KBM-7 (cell line): ENCODE measurements at places on chromosomes 3 and 15.

- DNase-seq = no peak
Measured at GRCh38 chr3:34842706-34843480, 796.4 kb upstream of the ARPP21 start.

DNA sequence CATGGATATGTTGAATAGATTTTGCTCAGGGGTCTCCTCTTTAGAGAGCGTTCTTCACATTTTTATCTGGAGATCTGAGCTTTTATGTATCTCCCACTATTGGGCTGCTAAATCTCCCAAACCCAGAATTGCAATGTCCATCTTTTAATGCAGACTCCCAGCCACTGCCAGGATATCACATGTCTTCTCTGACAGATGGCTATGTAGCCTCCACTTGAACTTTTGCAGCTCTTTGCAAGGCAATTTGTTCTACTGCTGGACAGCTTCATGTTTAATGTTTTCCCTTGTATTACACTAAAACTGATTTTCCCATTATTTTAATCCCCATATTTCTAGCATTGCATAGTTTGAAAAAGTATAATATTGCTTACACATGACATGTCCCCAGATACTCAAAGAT, 177.2 kb downstream of the LPP start:
- DNase-seq = no peak

DNA sequence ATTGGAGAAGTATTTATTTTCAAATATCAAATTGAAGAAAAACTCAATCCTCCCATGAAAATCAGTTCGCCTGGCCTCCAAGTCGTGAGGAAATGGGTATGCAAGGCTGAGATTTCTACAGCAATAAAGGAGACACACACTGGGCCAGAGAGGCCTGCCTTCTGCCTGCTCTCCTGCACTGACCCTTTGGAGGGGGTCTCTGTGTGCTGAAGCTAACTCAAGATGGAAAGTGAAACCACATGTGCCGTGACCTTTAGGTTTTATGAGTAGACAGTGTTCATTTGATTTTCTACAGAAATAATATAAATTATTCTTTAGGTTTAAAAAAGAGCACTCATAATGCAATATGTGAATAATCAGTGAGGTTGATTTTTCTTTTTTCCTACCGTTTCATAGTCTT, 11.9 kb upstream of the SLC22A13 start:
- no peak for DNase-seq

GRCh38 chr3:65439641-65440284, 599.0 kb downstream of the MAGI1 start:
- peak; percentile 25 for DNase-seq

GRCh38 chr15:53233801-53234200, 443.7 kb upstream of the ONECUT1 start:
- no peak for DNase-seq

DNA sequence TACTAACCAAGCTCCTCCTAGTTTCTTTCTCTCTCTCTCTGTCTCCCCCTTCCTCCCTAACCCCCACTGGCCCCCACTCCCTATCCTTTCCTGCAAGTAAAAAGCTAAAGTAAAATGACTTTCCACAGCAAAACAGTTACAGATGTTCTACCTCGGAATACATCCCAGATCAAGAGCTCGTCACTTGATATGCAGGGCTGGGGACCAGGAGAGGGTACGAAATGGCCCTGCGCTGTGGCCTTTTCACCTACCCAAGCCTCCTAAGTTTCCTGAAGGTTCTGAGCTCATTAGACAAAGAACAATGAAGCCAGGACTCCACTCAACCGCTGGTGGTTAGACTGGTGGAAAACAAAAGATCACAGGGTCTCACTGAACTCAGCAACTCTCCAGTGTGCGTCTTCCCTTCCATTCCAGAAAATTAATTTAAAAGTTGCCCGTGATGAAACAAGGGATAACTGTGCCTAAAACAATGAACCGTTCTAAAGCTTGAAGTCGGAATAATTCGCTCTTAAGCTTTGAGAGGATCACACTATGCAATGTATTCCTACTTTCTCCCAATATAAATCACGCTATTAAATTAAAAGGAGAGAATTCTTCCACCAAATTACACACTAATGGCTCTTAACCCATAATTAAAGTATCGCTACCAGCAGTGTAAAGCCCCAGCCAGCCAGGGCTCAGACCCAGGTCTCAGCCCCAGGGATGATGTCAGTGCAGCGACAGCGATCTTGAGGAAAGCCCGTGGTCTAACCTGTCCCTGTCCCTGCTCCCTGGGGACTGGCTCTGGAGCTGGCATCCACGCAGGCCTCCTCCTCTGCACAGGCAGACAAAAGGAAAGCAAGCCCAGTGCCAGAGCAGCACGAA, 5.0 kb downstream of the VGLL4 start:
- no peak for DNase-seq

DNA sequence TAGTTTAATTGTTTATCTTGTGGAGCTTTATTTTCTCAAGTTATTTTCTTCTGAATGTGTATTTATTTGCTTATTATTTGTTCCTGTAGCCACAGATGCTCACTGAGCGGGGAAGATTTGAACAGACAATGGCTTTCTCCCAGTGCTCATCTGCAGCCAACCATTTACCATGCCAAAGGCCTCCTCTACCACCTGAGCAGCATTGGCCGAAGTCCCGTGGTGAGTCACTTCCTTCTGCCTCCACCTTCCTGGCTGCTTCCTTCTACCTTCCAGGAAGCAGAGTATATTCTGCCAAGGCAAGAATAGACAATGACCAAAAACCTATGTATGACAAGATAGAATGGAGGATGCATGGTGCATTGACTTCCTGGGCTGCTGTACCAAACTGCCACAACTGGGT, 443.1 kb downstream of the AGBL1 start:
- DNase-seq = no peak

- peak; percentile 43 for DNase-seq
Measured at GRCh38 chr3:129195731-129196256, 12.1 kb upstream of the CNBP start.

DNA sequence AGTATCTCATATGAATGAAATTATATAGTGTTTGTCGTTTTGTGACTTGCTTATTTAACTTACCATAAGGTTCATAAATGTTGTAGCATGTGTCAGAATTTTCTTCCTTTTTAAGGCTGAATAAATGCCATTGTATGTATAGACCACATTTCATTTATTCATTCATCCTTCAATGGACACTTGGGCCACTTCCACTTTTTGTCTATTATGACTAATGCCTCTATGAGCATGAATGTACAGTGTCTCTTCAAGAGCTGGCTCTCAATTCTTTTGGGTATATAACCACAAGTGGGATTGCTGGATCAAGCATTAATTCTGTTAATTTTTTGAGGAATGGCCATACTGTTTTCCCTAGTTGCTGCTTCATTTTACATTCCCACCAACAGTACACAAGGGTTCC, 156.1 kb downstream of the VPS8 start:
- DNase-seq = no peak

DNA sequence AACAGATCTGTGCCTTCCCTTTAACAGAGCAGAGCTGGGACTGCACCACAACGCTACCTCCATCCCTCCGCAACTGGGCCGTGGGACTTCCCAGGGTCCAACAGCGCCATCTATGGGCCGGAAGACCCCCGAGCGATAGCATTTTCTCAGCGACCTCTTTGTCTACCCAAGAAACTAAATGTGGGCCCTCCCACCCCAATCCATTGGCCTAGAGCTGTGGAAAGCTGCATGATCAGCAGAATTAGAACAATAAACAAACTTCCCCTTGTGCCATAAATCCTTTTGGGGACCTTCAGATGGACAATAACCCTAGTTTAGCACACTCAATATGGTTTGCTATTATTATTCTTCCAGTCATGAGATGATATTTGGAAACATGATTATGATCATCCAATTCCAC, 74.8 kb upstream of the NTRK3 start:
- peak; percentile 56 for DNase-seq

GRCh38 chr15:66783314-66783713, 81.3 kb downstream of the SMAD6 start:
- DNase-seq = no peak

- DNase-seq = no peak
Measured at GRCh38 chr3:186691676-186692075, 25.5 kb upstream of the KNG1 start.

DNA sequence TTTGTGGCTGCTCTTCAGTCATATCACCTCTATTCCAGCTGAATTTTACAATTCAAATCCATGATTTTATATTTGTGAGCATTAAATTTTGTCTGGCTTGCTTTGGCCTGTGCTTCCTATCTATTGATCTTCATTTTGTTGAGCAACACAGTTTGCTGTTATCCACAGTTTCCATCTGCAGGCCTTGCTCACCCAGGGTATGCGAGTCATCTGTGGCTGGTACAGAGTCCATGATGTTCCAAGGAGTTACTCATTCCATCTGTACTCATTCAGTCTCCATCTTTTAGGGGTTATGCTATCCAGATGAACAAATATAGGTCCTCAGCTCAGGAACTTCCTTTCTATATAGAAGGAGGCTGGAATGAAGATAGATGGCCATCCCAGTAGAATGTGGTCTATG, 70.1 kb upstream of the CCK start:
- no peak for DNase-seq

DNA sequence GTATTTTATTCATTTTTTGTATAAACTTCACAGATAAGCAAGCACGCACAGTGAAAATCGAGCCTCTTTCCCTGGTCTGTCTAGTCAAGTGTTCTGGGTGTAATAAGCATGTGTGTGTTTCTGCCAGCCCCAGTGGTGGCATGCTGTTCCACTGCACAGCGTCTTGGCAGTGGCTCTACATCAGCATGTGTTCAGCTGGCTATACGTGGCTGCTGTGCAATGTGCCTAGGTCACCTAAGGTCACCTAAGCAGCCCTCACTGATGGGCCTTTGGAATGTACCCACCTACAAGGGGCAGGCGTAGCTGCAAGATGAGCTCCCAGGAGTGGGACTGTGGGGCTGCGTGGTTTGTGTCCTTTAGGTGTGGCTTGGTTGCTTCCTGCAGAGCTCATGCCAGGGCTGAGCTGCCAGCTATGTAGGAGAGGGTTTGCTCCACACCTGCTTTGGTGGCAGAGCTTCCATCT, 4.9 kb downstream of the LIMD1 start:
- no peak for DNase-seq

DNA sequence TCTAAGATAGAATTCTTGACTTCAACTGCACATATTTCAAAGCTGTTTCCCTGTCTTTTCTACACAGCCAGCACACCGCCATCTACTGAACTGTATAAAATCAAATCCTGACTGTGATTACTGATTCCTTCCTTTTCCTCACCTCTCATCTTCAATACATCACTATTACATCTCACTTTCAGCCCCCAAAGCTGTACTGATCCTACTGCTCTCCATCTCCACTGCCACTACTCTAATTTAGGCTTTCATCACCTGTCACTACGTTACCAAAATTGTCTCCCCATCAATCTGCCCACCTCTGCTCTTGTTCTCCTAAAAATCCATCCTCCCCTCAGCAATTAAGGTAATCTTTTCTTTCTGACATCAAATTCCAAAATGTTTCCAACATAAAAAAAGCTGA, 4.5 kb upstream of the CCDC39 start:
- no peak for DNase-seq

GRCh38 chr3:67661089-67661488, 6.7 kb upstream of the SUCLG2 start:
- DNase-seq = no peak

GRCh38 chr3:97862582-97862981, 40.8 kb downstream of the CRYBG3 start:
- no peak for DNase-seq

DNA sequence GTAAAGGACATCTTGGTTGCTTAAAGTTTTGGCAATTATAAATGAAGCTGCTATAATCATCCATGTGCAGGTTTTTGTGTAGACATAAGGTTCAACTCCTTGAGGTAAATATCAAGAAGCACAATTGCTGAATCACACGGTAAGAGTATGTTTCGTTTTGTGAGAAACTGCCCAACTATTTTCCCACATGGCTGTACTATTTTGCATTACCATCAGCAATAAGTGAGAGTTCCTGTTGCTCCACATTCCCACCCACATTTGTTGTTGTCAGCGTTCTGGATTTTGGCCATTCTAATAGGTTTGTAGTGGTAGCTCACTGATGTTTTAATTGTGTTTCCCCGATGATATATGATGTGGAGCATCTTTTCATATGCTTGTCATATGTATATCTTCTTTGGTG, 118.5 kb upstream of the KCNMB2 start:
- no peak for DNase-seq

DNA sequence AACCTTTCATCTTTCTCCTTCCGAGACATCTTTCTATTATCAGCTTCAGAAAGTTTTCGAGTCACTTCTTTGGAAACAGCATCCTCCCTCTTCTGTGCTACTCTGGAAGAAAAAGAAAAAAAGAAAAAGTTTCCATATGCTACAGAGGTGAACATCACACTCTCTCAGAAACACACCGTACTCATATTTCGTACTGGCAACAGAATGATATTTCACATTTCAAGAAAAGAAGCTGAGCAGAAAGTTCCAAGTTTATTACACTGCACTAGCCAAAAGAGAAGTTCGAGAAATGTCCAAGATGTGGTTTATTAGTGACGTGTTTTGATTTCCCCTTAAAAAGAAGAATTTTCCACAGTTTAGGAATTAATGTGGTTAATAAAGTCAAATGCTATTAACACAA, 6.0 kb downstream of the SSR3 start:
- no peak for DNase-seq

- peak; percentile 27 for DNase-seq
Measured at GRCh38 chr3:183430325-183430957, 2.0 kb upstream of the MCF2L2 start.

DNA sequence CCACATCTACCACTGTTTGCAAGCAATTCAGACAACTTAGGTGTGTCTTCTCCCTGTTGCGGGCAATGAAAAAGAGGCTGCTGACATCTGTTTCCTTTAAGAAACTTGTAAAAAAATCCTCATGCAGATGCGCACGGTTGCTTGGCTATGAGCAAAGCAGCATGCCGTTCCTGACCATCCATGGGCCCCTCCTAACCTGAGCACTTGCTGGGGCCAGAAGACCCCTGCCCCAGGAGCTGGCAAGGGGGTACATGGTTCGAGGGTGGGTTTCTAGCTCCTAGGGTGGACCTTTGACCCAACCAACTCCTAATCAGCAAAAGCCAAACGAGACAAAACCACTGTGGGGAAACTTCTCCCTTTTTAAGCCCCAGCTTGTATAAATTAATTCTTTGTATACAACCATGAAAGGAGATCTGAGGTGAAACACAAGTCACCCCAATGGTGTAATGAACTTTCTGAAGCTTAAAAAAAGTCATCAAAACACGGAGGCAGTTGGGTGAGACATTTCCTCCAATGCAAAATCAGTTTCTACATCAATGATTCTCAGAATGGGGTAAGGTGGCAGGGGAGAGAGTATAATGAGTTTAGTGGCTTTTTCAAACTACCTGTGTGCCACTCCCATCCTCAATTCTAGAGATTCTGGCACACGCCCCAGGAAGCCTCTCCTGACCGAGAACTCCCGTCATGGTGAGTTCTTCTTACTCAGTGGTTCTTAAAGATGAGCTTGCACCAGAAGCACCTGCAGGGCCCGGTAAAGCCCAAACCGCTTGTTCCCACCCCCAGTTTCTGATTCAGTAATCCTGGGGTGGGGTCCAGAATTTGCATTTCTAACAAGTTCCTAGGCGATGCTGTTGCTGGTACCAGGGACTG, 44.1 kb downstream of the CPN2 start:
- no peak for DNase-seq
